ENCODE measurements at places on chromosomes 12 and 14. TPM values are rescaled to one million over a fixed set of nuclear protein-coding genes. Genes with fewer than 3 reads are reported as not detected.

- peak; percentile 85 for DNase-seq
- no peaks in the 10 kb centered on the region for H3K36me3 ChIP-seq
- H3K4me1 ChIP-seq, result no peaks in the 10 kb centered on the region
- peak overlapping the region; percentile 68 for H3K4me3 ChIP-seq
- H3K27ac ChIP-seq, result peak overlapping the region; percentile 99
Observed at GRCh38 chr14:90382491-90383125, 14.2 kb upstream of the CALM1 start.

The NUAK1 gene
- 30.1 TPM for total RNA-seq

The ZFYVE26 gene
- 10.5 TPM for total RNA-seq

- no peaks in the 10 kb centered on the region for H3K36me3 ChIP-seq
- H3K27ac ChIP-seq, result peak overlapping the region; percentile 82
- no peak for DNase-seq
- H3K27me3 ChIP-seq, result no peaks in the 10 kb centered on the region
Observed at GRCh38 chr12:93592641-93593406, 20.3 kb downstream of the SOCS2 start.

- H3K27me3 ChIP-seq, result no peaks in the 10 kb centered on the region
- DNase-seq, result no peak
- H3K36me3 ChIP-seq, result no peaks in the 10 kb centered on the region
- H3K27ac ChIP-seq, result no peak overlapping the region
Observed at GRCh38 chr12:19390051-19390598, 49.2 kb upstream of the AEBP2 start.

DNA sequence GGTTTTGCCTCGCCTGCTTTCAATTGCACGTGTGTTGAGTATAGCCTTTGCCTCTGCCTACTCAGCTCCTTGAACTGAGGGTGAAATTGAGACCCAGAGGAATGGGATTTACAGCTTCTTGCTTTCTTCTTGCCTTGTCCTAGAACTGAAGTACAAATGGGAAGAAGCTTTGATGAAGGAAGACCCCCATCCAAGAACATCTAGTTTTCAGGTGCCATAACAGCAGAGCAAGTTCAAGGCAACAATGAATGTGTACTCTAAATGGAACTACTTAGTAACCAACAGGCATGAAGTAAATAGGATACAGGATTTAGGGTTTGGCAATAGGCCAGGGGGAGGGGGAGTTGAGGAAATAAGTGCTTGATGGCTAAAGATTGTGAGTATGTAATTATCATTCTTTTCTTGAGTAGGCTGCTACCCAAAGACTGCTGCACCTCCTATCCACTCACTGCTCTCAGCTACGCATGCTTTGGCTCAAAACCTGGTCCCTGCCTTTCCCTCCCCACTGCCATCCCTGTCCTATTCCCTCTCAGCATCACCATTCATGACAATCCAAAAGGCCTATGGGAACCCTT is 2.1 kb downstream of the GPX2 start:
- H3K27ac ChIP-seq, result no peak overlapping the region
- no peak overlapping the region for H3K4me3 ChIP-seq
- no peaks in the 10 kb centered on the region for H3K27me3 ChIP-seq
- H3K36me3 ChIP-seq, result no peaks in the 10 kb centered on the region
- H3K4me1 ChIP-seq, result no peaks in the 10 kb centered on the region

GRCh38 chr12:132888852-132889251 is 1.4 kb upstream of the CHFR start:
- H3K27ac ChIP-seq, result no peak overlapping the region
- no peak for DNase-seq
- no peaks in the 10 kb centered on the region for H3K36me3 ChIP-seq

GRCh38 chr12:25131270-25131669 is 63.7 kb downstream of the DNAI7 start:
- no peaks in the 10 kb centered on the region for H3K4me1 ChIP-seq
- no peak for DNase-seq
